NCI-H510A treated with DMSO at 0.1 percent for 48 hours (cell line): ENCODE measurements at places on chromosomes 2 and 18.
A peak's percentile ranks its signal among the peaks of the same experiment; 100 is the strongest.

GRCh38 chr2:160294339-160294803 is 94.3 kb upstream of the ITGB6 start:
- no peak for DNase-seq

- no peak for DNase-seq
These were observed 103.7 kb downstream of the KCNH7 start for GRCh38 chr2:162734866-162735265.

GRCh38 chr2:78118037-78118436 is 595.9 kb upstream of the LRRTM4 start:
- no peak for DNase-seq

GRCh38 chr2:128510701-128511397 is 192.2 kb upstream of the HS6ST1 start:
- no peak for DNase-seq

DNA sequence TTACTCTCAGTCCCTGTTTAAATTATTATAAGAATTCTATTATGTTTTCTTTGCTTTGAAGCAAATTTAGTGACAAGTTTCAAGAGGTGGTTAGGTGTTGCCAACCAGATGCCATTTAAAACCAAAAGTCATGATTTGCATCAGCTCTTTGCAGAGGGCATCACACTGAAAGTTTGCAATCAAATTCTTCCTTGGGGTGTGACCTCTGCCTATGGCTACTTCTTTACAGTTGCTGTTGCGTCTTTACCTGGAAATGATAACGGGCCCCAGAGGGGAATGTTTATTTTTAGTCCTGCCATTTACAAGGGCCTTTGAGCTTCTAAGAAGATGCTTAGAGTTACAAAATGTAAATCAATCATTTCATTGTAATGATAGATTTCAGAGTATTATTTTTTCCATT is 561.0 kb downstream of the ARHGAP15 start:
- DNase-seq: no peak

DNA sequence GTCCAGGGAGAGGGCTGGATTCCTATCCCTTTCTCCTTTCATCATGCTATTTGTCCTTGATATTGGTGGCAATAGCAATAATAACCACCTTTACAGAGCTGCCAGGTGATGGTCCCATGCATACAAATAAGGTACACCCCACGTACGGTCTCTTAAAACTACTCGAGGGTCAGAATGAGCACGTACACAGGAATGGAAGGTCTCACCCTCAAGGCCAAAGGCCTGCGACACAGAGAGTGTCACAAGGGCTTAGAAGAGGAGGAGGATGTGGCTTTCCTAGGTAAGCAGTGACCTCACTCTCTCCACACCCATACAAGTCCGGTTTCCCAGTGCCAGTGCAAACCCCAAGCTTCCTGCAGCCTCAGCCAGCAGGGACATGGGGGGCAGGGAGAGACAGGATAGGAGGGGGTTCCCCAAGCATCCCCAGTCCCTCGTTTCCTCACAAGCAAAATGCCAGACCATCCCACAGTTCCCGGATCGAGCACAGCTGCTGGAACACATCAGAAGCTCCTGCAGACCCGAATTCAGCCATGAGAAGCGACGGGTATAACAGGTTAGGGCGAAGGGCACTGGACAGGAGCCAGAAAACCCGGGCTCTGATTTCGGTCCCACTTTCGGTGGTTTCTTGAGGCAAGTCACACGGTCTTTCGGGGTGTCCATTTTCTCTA is 49.2 kb downstream of the PLB1 start:
- no peak for DNase-seq

DNA sequence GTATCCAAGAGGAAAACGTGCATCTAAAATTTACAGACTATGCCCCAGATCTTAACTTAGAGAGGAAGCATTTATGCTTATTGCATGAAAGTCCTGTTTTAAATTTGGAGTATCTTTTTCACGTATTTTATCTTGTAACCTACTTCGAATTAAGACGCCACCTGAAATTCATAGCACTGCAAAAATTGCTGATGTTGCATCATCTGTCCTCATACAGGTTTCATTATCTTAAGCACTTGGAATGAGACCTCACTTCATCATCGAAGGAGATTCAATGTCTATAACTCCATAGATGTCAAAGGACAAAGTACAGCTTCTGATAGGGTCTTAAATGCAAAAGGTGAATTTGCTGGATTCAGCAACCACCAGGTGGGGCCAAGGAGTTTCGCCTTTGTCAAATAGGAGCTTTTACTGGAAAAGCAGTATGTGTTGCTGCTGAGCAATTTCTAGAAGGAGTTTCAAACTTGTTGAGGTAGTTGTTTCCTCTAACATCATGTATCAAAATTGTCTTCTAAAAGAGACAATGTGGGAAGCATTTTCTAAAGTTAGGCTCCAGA is 106.4 kb upstream of the CCDC85A start:
- no peak for DNase-seq

- no peak for DNase-seq
These were observed 24.0 kb downstream of the MRPL44 start for GRCh38 chr2:223981241-223981640.

- no peak for DNase-seq
These were observed 71.7 kb downstream of the KCTD1 start for GRCh38 chr18:26476697-26477096.

DNA sequence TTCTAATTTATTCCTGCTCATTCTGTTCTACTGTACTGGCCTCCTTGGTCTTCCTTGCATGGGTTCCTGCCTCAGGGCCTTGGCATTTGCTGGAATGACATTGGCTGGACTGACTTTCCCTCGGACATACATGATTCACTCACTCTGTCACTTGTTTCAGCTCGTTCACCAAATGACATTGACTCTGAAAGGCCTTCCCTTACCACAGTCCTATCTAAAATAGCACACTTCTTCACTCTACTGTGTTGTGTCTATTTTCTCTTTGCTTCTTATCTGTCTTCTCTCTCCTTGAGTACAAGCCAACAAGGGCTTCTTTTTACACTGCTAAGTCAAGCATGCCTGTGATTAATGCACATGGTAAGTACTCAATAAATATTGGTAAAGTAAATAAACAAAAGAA is 65.6 kb downstream of the SCG2 start:
- peak; percentile 44 for DNase-seq

GRCh38 chr2:38037757-38038621 is 38.0 kb downstream of the CYP1B1 start:
- peak; percentile 59 for DNase-seq

DNA sequence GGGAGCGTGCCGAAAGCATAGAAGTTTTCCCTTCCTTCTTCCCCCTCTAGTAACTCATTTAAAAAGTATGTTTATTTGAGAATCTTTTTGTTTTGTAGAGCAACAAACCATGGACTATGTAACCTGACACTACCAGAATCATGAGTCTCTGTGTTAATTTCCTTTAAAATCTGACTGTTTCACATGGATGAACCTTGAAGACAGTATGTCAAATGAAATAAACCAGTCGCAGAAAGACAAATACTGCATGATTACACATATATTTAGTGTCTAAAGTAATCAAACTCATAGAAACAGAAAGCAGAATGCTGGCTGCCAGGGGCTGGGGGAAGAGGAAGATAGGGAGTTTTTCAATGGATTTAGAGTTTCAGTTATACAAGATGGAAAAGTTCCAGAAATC is 32.3 kb downstream of the PTPN2 start:
- no peak for DNase-seq

- no peak for DNase-seq
These were observed 123.2 kb upstream of the TWIST2 start for GRCh38 chr2:238724728-238725127.

GRCh38 chr2:61018318-61018755 is 282 bp upstream of the PUS10 start:
- no peak for DNase-seq

GRCh38 chr18:25650201-25650941 is 298.4 kb upstream of the ZNF521 start:
- no peak for DNase-seq

DNA sequence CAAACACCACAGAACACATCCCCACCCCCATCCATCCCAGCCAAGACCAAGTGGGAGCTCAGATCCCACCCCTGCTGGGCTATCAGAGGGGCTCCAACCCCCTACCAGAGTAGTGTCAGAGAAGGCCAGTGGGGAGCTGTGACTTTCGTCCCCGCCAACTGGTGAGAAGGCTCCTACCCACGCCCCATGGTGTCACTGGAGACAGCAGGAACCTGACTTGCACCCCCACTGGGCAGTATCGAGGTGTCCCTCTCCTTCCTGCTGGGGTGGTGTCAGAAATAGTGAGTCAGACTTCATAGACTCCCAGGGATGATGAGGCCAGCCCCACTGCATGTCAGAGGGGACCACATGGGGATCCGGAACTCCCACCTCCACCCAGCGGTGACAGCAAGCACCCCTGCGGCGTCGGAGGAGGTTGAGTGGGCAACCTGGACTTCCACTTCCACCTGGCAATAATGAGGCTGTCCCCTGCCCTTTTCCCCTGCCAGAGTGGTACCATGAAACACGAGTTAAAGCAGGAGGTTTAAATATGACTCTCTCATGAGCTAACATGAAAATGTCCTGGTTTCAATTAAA is 106.7 kb downstream of the CTIF start:
- DNase-seq: no peak

GRCh38 chr2:110755491-110756078 is 23.2 kb downstream of the ACOXL start:
- DNase-seq: peak; percentile 56

DNA sequence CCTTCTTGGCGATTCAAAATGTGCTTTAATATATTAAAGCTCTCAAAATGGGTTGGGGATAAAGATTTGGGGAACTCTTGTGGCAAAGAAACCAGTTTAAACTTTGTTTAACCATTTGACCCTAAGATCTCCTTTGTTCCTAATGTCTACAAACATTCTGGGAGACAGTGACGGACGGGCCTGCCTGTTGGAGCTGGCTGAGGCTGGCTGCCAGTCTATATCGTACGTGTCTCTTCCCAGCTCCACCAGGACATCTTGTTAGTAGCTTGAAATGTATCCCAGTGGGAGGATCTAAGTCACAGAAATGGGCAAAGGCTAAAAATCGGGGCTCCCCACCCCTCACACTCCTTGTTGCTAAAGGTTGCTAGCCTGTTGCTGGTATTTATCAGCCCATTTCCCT is 30.7 kb downstream of the ZNF532 start:
- DNase-seq: no peak

GRCh38 chr18:55504808-55505207 is 83.2 kb downstream of the TCF4 start:
- DNase-seq: no peak

GRCh38 chr2:232884001-232884421 is 13.9 kb downstream of the SNORC start:
- DNase-seq: no peak

DNA sequence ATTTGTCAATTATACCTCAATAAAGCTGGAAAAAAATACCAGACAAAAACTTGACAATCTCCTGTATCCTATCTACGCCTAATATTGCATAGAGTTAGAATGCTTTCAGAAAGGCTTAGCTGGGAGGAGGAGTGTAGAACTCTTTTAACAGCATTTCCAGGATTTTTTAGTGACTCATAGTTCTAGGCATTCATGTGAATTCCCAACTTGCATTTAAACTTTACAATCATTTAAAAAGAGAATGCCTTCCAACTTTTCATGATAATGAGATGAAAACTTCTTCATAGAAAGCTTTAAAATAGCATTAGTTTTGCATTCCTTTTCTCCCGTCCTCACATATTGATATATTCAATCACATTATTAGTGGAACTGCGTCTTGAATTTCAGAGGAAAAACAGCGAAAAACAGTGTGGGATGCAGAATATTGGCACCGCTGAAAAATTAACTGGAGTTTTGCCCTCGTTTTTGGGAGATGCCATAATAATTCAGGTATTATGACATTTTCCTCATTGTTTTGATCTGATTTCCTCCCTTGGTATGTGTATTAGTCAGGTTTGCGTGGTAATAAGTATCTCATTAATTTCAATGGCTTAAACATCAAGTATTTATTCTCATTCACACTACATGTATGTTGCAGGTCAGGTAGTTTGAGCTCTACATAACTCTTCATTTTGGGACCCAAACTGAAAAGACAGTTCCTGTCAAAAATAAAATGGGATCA is 293.2 kb upstream of the FIGN start:
- no peak for DNase-seq

DNA sequence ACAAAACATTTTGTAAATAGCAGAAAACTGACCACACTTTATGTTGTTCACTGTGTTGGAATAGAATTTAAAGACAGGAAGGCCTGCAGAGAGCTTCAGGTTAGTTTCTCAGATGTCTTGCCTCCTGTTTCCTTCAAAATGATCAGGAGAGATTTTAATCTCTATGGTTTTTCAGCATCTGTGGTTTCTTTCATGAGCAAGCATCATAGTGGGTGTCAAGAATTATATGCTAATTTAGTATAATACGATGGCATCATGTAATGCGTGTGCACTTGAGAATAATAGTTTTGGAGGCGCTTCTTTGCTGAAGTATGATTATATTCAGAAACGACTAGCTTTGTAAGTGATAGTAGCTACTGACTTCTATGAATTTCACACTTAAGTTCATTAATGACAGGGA is 149.9 kb downstream of the PLCL1 start:
- no peak for DNase-seq

DNA sequence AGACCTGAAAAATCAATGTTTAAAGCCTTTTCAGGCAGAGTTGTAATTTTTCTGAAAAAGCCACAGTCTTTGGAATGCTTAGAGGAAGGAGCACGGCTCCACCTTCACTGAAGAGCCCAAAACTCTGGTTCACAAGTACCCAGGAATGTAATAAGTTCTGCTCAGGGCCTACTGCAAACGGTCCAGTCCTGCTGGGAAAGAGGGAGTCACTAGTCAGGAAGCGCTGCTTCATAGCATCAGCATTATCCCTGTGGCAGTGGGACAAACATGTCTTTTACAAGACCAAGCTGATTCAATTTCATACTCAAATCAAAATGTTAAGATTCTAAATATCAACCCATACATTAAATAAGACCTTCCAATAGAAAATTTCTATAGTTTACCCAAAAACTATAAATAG is 152.9 kb upstream of the PGAP1 start:
- no peak for DNase-seq
